ENCODE measurements at places on chromosomes 7 and 10. TPM values are rescaled to one million over a fixed set of nuclear protein-coding genes. Genes with fewer than 3 reads are reported as not detected.

Gene TMEM213
- total RNA-seq, result not detected

Gene COL13A1
- 0.30 TPM for total RNA-seq

Gene OR9A2
- not detected for total RNA-seq

Gene TAC1
- total RNA-seq, result not detected

Gene GPER1
- 1.2 TPM for total RNA-seq

Gene ZPBP
- not detected for total RNA-seq

Gene CCNJ
- total RNA-seq, result 5.7 TPM

Gene KCNH2
- 3.3 TPM for total RNA-seq

Gene PDZD7
- 0.67 TPM for total RNA-seq

Gene SMKR1
- 10.4 TPM for total RNA-seq

Gene TUBB8
- total RNA-seq, result 0.22 TPM

Gene PIK3AP1
- 0.55 TPM for total RNA-seq

Gene RAPGEF5
- 0.25 TPM for total RNA-seq

Gene LRRD1
- not detected for total RNA-seq

Gene BRI3
- 96.8 TPM for total RNA-seq

Gene ARHGAP22
- 4.0 TPM for total RNA-seq

Gene GRID2IP
- total RNA-seq, result not detected

Gene AKR1C4
- total RNA-seq, result 0.30 TPM
